Kidney (tissue), 22 donors: ENCODE measurements at places on chromosomes 12 and 14.

DNA sequence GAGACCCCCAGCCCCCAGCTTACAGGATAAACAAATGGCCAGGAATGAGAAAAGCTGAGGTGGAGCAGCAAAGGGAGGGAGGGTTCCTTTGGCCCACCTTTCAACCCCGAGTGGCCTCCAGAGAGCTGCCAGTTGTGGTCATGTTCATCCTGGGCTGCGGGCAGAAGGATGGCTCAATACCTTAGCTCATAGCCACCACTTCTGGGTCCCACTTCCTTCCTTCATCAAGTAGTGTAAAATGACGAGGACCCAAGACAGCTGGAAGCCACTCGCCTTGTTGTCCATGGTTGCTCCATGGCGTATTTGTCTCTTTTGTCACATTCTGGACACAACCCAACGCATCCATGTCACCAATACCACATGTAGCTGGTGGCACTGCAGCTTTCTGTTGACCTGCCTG is 24.2 kb downstream of the CRACR2A start:
- DNase-seq = no peak

DNA sequence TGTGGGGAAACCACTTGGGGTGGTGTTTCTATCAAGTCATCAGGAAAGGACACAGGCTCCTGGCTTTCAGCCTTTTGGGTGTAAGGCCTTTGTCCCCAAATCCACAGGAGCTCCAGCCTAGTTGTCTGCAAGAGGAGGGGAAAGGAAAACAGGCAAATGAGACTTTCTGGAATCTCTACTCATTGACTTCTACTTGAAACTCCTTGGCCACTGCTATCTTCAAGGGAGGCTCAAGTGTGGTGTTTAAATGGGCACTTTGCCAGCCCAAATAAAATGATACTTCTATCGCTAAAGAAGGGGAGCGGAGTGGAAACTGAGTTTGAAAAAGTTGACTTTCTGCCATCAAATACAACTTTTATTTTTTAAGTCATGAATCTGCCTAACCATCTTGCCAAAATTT is 445.9 kb upstream of the RGS6 start:
- no peak for DNase-seq

GRCh38 chr12:23576372-23576771 is 373.1 kb downstream of the SOX5 start:
- no peak for DNase-seq

DNA sequence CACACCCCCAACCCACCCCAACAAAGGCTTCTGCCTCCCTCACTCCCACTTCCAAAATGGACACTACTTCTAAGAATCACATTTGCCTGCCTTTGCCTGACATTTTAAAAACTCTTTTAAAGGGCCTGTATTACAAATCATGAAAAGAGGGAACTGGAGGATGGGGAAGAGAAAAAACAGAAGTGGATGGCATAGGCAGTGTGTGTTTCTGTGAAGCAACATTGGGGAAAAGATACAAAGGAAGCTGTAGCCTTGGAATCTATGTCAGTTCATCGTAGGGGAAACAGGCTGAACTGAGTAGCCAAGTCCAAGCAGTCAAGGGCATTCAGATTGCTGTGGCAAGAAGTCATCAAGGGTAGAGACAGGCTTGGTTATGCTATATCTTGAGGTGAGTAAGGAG is 273.9 kb downstream of the BTG1 start:
- no peak for DNase-seq
